ENCODE measurements at places on chromosomes 5 and 9. TPM values are rescaled to one million over a fixed set of nuclear protein-coding genes. Genes with fewer than 3 reads are reported as not detected.

The CCNJL gene
- total RNA-seq: 11.3 TPM

The ANKRD20A1 gene
- 1.5 TPM for total RNA-seq

The PCDHA7 gene
- 0.07 TPM for total RNA-seq

The ZFP37 gene
- 1.7 TPM for total RNA-seq

The CTSV gene
- 16.3 TPM for total RNA-seq

The SAP30L gene
- 30.8 TPM for total RNA-seq

The MEIKIN gene
- not detected for total RNA-seq

The KIF20A gene
- total RNA-seq: 38.7 TPM

The LVRN gene
- 0.02 TPM for total RNA-seq

The NUTM2F gene
- total RNA-seq: not detected

The WDR38 gene
- total RNA-seq: 0.07 TPM

The SNCB gene
- 1.7 TPM for total RNA-seq

The KIF24 gene
- 3.7 TPM for total RNA-seq

The ANKRD31 gene
- total RNA-seq: 0.06 TPM

The NME5 gene
- total RNA-seq: not detected

The NR4A3 gene
- 1.6 TPM for total RNA-seq

The RHOBTB3 gene
- total RNA-seq: 7.9 TPM

The C5orf58 gene
- total RNA-seq: not detected

The PCBD2 gene
- 11.0 TPM for total RNA-seq

The HCN1 gene
- total RNA-seq: not detected

The NTRK2 gene
- total RNA-seq: 0.04 TPM

The CXCL14 gene
- total RNA-seq: 0.37 TPM

The C7 gene
- total RNA-seq: not detected

The DIPK1B gene
- 6.2 TPM for total RNA-seq

The PLPP7 gene
- total RNA-seq: not detected

The SH3GL2 gene
- 0.05 TPM for total RNA-seq

The ACOT12 gene
- total RNA-seq: 0.08 TPM

The INSL6 gene
- total RNA-seq: not detected

The KLHL3 gene
- 0.07 TPM for total RNA-seq

The TMEM171 gene
- total RNA-seq: 4.6 TPM

The GZMA gene
- total RNA-seq: not detected

The SLC4A9 gene
- total RNA-seq: not detected

The LCN2 gene
- total RNA-seq: 7.2 TPM

The LARP1 gene
- total RNA-seq: 174 TPM

The PCDHB14 gene
- total RNA-seq: 0.06 TPM

The FLT4 gene
- 3.0 TPM for total RNA-seq

The NFIB gene
- 10.5 TPM for total RNA-seq

The PCDHB16 gene
- total RNA-seq: 0.05 TPM

The SOX30 gene
- total RNA-seq: not detected

The SPINK7 gene
- total RNA-seq: not detected

The MACIR gene
- 18.0 TPM for total RNA-seq

The GMCL2 gene
- total RNA-seq: not detected

The TJP2 gene
- 4.0 TPM for total RNA-seq

The C1QTNF2 gene
- total RNA-seq: 0.08 TPM

The CDH9 gene
- total RNA-seq: not detected

The NUP188 gene
- total RNA-seq: 46.4 TPM

The SH3RF2 gene
- total RNA-seq: 3.0 TPM

The NUTM2G gene
- total RNA-seq: not detected

The GKAP1 gene
- 4.4 TPM for total RNA-seq

The PPP2R2B gene
- total RNA-seq: 0.09 TPM

The CCDC152 gene
- not detected for total RNA-seq

The SPINK6 gene
- 0.27 TPM for total RNA-seq

The PAEP gene
- total RNA-seq: 0.32 TPM

The LRRC8A gene
- total RNA-seq: 180 TPM

The WNT8A gene
- not detected for total RNA-seq

The CD274 gene
- total RNA-seq: 2.1 TPM

The ENTPD8 gene
- 0.14 TPM for total RNA-seq
